ENCODE measurements at places on chromosomes 3 and 15.

- no peak for DNase-seq
Measured at GRCh38 chr3:46110701-46111493, 83.6 kb upstream of the XCR1 start.

- DNase-seq = no peak
Measured at GRCh38 chr15:90857883-90858443, 10.4 kb upstream of the FURIN start.

GRCh38 chr15:91385311-91385710 is 285.3 kb downstream of the SV2B start:
- DNase-seq = no peak

GRCh38 chr3:194364314-194364651 is 5.3 kb downstream of the LRRC15 start:
- DNase-seq = no peak

DNA sequence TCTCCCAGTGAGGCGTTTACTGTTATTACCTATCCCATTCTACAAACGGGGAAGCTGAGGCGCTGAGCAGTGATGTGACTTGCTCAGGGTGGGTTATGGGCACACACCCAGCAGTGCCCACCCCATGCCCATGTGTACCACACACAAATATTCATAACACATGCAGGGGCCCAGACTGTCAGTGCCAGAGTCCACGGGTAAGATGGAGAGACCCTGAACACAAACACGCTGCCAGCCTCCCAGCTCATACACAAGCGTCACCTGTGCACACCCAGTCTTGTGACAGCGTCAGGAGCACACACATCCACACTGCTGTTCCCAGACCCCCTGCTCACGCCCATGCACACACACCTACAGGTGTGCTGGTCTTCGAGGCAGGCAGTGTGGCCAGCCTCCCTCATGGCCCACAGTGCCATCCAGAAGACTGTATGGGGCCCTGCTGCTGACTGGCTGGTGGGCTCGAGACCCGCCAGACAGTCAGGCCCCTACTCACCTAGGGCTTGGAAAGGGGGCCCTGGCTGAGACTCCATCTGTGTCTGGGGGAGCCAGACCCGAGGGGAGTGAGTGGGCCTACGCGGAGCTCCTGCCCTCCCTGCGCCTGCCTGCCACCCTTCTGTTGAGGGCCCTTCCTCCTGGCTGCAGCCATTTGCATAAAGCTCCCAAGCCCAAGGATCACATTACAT is 39.4 kb downstream of the DNAJB8 start:
- no peak for DNase-seq

GRCh38 chr3:99714146-99714545 is 75.8 kb downstream of the COL8A1 start:
- DNase-seq = no peak

- no peak for DNase-seq
Measured at GRCh38 chr3:197031315-197032285, 2.0 kb upstream of the MELTF start.

DNA sequence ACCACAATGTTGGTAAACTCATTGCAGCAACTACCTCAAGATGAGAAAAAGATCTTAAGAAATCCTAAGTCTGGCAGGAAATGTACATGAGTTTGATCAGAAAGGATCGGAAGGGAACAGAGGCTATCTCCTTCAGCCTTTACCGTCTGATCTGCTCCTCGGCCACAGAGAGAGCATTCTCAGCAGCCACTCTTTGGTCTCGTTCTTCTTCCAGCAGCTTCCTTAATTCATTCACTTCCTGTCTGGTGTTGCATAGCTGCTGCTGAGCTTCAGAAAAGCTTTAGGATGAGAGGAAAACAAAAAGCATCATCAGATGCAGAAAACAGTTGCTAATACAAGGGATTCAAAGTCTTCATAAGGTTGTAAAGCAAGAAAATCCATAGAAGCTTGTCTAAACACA is 6.6 kb upstream of the HCLS1 start:
- DNase-seq = no peak

- no peak for DNase-seq
Measured at GRCh38 chr3:50318615-50319014, 3.9 kb downstream of the HYAL2 start.

GRCh38 chr15:69478259-69478781 is 25.7 kb downstream of the RPLP1 start:
- no peak for DNase-seq

GRCh38 chr3:86420990-86421739 is 569.8 kb downstream of the VGLL3 start:
- no peak for DNase-seq

Data from T-helper 2 cell (primary cell).